ENCODE measurements at places on chromosomes 11 and 22. TPM values are rescaled to one million over a fixed set of nuclear protein-coding genes. Genes with fewer than 3 reads are reported as not detected.

- DNase-seq: no peak
Observed at GRCh38 chr11:69939551-69940245, 120.5 kb upstream of the FGF3 start.

DNA sequence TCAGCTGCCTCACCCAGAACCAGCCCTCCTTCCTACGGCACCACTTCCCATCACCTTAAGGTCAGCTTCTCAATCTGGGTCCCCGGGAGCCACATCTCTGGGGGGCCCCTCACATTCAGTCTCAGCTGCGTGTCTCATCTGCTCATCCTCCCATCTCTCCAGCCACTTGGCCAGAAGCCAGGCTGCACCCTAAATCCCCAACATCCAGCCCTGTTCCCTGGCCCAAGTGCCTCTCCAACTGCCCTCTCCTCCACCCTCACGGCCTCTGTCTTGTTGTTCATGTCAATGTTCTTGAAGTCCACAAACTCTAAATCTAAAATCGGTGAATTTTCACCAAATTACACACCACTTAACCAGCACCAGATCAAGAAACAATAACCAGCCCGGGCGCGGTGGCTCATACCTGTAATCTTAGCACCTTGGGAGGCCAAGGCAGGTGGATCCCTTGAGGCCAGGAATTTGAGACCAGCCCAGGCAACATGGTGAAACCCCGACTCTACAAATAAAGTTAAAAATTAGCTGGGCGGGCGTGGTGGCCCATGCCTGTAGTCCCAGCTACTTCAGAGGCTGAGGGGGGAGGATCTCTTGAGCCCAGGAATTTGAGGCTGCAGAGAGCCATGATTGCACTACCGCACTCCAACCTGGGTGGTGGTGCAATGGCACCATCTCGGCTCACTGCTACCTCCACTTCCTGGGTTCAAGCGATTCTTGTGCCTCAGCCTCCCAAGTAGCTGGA, 33.7 kb downstream of the A4GALT start:
- DNase-seq: no peak

Gene MYEOV
- not detected for total RNA-seq

GRCh38 chr11:74989260-74989638, 516 bp downstream of the NEU3 start:
- DNase-seq: peak; percentile 6

DNA sequence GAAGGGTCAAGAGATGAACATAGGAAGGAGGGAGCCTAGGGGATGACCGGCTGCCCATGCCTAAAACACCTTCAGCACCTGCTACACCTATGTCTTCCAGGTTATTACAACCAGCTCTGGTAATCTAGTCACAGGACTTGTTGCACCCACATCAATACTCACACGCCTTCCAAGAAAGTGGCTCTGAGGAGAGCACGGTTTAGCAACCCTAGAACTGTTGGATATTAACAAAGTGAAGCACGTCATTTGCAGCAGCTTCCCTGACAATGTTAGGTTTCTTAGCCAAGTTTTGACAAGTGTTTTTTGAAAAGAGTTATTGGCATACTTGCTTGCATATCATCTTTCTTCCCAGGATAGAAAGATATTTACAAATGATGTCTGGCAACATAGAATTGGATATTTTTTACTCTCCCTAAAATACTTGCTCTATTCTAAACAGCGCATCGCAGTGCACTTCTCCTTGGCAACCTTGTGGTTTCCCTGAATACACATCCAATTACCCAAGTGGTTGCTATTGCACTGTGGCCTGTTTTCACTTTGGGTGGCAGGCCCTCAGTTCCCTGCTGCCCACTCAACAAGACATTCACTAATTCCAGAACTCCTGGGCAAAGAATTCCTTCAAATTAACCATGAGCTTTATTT, 94.3 kb upstream of the ARHGAP42 start:
- DNase-seq: no peak

GRCh38 chr11:65309006-65309405, 5.7 kb upstream of the CDC42EP2 start:
- no peak for DNase-seq

DNA sequence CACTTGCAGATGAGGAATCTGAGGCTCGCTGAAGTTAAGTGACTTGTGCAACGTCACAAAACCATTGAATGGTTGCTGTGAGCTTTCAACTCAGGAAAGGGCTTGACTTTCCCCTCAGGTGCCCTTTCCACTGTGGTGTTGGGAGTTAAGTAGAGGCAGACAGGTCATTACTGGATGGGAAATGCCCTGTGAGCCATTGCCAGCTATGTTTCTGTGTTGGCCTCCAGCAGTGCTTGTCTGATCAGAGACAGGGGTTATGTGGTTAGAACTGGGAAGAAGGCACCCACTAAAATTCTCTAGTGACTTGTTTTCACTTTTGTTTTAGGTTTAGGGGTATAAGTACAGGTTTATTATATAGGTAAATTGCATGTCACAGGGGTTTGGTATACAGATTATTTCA, 96.6 kb downstream of the FDX1 start:
- DNase-seq: no peak

Gene MB
- not detected for total RNA-seq

Gene VPREB1
- 3.5 TPM for total RNA-seq

GRCh38 chr22:35150183-35151107, 84.5 kb downstream of the ISX start:
- peak; percentile 50 for DNase-seq

GRCh38 chr11:70608568-70609470, 210.5 kb downstream of the CTTN start:
- DNase-seq: no peak

DNA sequence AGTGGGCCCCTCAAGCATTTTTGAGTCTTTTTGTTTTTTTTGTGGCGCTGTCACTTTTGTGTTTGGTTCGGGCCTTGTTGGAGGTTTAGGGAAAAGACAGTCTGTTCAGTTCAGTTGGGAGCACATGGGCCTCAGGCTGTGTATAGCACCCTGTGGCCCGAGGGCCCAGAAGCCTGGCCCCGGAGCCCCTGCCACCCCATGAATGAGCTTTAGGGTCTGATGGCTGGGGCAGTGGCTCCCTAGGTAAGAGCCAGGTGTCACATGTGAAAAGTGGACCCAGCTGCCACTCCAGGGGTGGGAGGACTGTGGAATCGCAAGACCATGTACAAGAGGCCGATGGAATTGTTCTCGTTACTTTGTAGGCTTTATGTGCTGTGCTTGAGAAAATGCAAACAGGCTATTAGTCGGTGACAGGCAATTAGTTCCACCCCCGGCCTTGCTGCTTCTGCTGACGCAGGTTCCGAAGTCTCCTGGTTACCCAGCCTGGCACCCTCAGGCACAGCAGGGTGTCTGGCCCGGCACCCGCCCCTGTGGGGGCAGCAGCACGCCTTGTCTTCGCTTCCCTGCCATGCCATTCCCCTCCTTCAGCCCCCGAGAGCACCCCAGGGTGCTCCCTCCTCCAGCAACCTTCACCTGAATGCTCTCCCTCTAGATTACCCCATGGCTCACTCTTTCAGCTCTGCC, 38.2 kb upstream of the PARVG start:
- DNase-seq: no peak

Gene OLFML1
- not detected for total RNA-seq

- DNase-seq: peak; percentile 15
Observed at GRCh38 chr11:87523276-87523675, 485.5 kb downstream of the TMEM135 start.

Gene SLC37A2
- 0.27 TPM for total RNA-seq

- no peak for DNase-seq
Observed at GRCh38 chr11:119134389-119134978, 13.1 kb downstream of the HINFP start.

GRCh38 chr11:65131417-65131776, 2.9 kb downstream of the SYVN1 start:
- DNase-seq: no peak

Gene LRP4
- 7.5 TPM for total RNA-seq

Gene OR8D4
- not detected for total RNA-seq

DNA sequence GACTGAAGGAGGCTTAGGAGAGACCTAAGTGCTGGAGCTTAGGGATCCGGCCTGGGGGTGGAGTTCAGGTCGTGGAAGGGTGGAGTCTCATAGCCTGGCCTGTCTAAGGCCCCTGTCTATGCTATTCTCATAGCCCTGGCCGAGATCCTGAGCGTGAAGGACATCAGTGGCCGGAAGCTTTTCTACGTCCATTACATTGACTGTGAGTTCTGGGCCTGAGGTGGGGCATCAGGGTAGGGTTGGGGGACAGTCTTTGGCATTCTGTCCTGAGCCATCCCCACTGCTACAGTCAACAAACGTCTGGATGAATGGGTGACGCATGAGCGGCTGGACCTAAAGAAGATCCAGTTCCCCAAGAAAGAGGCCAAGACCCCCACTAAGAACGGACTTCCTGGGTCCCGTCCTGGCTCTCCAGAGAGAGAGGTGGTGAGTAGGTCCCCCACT, 603 bp downstream of the KAT5 start:
- no peak for DNase-seq

- no peak for DNase-seq
Observed at GRCh38 chr11:1819074-1819473, 15.7 kb upstream of the SYT8 start.

DNA sequence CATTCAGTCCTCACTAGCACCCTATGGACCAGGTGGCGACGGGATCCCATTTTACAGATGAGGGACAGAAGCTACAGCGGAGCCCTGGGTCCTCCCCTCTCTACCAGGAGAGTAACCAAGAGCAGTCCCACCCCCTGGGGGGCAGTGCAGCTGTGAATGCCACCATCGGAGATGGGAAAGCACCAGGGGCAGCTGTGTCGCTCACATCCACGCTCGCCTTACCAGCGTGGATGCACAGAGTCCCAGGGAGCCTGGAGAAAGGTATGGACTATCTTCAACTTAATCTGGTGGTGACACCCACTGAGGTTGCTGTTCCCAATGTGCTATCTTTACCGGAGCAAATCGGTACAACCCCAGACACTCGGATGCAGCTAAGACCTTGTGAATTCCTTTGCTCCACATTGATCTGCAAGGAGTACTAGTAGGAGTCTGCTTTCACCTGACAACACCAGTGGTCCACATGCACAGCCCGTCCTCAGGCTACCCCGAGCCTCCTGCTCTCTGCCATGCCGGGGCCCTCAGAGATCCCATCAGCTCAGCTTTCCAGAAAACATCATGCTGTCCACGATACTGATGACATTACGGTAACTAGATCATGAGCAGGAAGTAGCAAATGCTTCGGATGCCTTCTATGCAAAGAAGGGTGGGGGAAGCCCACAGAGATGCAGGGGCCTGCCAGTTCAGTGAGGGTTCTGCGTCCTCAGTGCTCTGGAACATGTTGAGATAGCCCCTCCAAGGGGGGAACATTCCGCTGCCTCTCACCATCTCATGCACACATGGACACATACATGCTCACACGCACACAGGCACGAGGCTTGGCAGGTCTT, 126.0 kb downstream of the CTTN start:
- DNase-seq: no peak

- DNase-seq: no peak
Observed at GRCh38 chr11:30788849-30789248, 202.7 kb upstream of the MPPED2 start.

DNA sequence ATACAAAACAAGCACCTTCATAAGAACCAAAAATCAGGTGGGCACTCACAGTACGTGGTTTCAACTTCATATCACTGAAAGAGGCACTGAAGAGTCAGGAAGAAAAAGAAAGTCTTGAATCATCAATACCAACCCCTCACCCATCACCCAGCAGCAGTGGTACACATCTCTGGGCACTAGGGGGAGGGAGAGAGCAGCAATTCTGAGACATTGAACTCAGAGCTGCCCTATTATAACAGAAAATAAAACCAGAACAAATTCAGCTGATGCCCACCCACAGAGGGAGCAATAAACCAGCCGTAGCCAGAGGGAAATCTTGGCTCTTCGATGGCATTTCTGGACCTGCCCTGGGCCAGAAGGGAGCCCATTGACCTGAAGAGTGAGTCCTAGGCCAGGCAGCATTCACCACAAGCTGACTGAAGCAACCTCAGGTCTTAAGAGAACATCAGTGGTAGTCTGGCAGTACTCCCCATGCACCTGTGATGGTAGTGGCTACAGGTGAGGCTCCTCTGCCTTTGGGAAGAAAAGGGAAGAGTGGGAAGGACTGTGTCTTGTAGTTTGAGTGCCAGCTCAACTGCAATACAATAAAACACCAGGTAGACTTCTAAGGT, 42.2 kb upstream of the FAM181B start:
- DNase-seq: peak; percentile 67

Gene SCARF2
- total RNA-seq: 0.54 TPM

Gene POU2F3
- total RNA-seq: not detected

Measured in hematopoietic multipotent progenitor cell (in vitro differentiated cells).